Left kidney (tissue), 8 donors: ENCODE measurements at places on chromosomes 5 and 9. TPM values are rescaled to one million over a fixed set of nuclear protein-coding genes. Genes with fewer than 3 reads are reported as not detected.

GRCh38 chr5:37436146-37436934, 57.2 kb downstream of the WDR70 start:
- DNase-seq, result no peak

- DNase-seq, result no peak
These were observed 2.0 kb downstream of the GNG10 start for GRCh38 chr9:111663301-111663823.

- DNase-seq, result peak; percentile 44
These were observed 3.6 kb downstream of the ERGIC1 start for GRCh38 chr5:172837640-172838039.

- no peak for DNase-seq
These were observed 8.4 kb downstream of the NSG2 start for GRCh38 chr5:174053905-174054304.

DNA sequence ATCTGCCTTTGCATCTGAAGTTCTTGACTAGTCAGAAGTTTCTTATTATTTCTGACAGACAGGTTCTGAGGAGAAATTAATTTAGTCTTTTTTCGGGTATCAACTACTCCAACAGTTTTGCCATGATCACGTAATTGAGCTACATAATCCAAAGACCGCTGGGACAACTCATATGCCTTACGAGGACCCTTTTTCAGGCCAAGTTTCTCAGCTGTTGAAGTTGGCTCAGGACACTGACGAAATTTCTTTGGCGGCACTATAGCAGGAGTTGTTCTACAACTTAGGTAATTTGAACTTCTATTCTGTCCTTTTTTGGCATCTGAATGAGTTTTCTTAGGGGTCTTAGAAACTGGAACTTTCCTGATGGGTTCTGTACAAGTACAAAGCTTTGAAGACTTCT, 27.2 kb downstream of the SETX start:
- DNase-seq, result no peak

- DNase-seq, result no peak
These were observed 53.5 kb upstream of the CDKN2AIPNL start for GRCh38 chr5:134464988-134465815.

GRCh38 chr5:2094616-2094995, 211.9 kb upstream of the IRX4 start:
- DNase-seq, result no peak

Gene DND1
- 0.35 TPM for polyA plus RNA-seq

Gene GPR150
- polyA plus RNA-seq, result 0.07 TPM

Gene SPATA31E1
- polyA plus RNA-seq, result not detected

Gene PCDHB8
- 2.6 TPM for polyA plus RNA-seq

Gene BHMT
- 348 TPM for polyA plus RNA-seq
